ENCODE measurements at places on chromosomes 11 and 22.
A peak's percentile ranks its signal among the peaks of the same experiment; 100 is the strongest.

- DNase-seq = no peak
Observed at GRCh38 chr11:56453521-56453920, 19.6 kb downstream of the OR5M3 start.

DNA sequence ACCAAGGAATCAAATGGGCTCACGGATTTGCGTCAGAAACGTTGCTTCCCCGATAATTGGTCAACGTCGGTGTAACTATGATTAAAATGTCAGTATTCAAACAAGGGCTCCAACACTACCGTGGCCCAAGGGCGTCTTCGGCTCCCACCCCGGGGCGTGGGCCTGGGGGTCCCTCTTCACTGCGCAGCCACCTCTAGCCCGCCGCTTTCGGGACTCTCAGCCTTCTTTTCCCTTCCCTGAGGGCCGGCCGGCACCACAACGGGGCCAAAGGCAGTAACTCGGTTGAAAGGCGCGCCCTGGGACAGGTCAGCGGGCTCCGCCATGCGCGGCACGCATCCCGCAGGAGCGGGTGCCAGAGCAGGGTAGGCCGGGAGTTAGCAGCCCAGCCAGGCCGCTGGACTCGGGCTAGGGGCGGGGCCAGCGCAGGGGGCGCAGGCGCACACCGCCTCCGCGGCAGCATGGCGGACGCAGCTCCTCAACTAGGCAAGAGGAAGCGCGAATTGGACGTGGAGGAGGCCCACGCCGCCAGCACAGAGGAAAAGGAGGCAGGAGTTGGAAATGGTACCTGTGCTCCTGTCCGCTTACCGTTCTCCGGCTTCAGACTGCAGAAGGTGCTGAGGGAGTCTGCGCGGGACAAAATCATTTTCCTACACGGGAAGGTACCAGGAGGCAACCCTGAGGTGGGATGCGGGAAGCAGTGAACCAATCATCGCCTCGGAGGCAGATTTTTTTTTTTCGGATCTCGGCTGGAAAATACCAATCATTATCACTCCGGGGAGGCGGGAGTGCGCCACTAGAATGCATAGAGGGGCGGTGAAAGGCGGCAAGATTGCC is at the start of gene DCPS:
DCPS (plus strand) TSS at position 438 of the 834 bp plus-strand sequence; CDS start at position 459, 21 bp downstream.
- peak; percentile 71 for DNase-seq

GRCh38 chr11:35892166-35892565 is 51.7 kb upstream of the LDLRAD3 start:
- DNase-seq = no peak

- no peak for DNase-seq
Observed at GRCh38 chr11:111913997-111914396, 1.5 kb downstream of the HSPB2 start.

- DNase-seq = no peak
Observed at GRCh38 chr22:25823276-25823675, 81.3 kb downstream of the MYO18B start.

GRCh38 chr22:32342977-32343376 is 14.7 kb upstream of the RFPL3 start:
- no peak for DNase-seq

GRCh38 chr11:42412590-42412989 is 899.2 kb upstream of the API5 start:
- no peak for DNase-seq

GRCh38 chr11:121018746-121019145 is 5.2 kb upstream of the TBCEL start:
- DNase-seq = no peak

DNA sequence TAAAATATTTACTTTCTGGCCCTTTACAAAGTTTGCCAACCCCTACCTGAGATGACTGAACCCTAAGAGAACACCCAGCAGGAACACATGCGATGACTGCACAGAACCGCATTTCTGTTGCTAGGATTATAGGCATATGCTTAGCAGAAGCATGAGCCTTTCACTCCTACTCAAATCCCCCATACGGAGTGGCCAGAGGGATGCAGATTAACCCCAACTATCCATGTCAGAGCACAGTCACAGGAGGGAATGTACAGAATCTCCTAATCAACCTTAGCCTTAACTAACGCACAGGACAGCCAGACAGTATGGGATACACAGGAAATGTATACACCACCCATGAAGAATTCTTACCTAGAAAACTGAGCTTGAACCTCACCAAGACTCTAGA is 6.2 kb downstream of the HPS4 start:
- no peak for DNase-seq

- peak; percentile 99 for DNase-seq
Observed at GRCh38 chr11:3797329-3798090, at the start of gene NUP98. Gene NUP98 (minus strand): TSS chr11:3797554. CDS start chr11:3782117, 15,437 bp downstream.

- no peak for DNase-seq
Observed at GRCh38 chr11:13776134-13776815, 107.8 kb downstream of the FAR1 start.

GRCh38 chr11:62565100-62565802 is 8.4 kb downstream of the EEF1G start:
- DNase-seq = no peak

All from activated CD8-positive, alpha-beta memory T cell treated with anti-CD3 and anti-CD28 coated beads for 4 hours (primary cell).